Activated CD4-positive, CD25-positive, alpha-beta regulatory T cell (primary cell): ENCODE measurements at places on chromosomes 1 and 21.

GRCh38 chr1:244815600-244816099, 19.8 kb upstream of the COX20 start:
- DNase-seq: no peak

GRCh38 chr1:182388392-182389134, 3.0 kb downstream of the GLUL start:
- DNase-seq: no peak

- no peak for DNase-seq
Observed at GRCh38 chr1:35923791-35924221, 7.1 kb upstream of the AGO3 start.

DNA sequence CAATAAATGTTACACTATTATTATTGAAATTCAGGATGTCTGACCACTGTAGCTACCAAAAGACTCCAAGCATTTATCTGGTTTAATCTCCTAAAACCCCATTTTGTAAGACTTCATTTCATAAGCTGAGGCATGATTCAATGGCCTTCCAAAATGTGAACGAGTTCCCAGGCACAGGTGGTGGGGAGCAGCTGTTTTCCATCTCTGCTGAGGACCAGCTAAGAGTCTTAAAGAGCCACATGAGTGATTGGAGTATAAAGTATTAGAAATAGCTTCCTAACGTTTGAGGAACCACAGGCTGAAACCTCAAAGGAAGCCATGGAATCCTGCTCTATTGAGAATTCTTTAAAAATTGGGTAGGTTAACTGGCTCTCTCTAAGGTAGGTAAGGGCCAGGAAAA, 44.9 kb downstream of the SEC16B start:
- no peak for DNase-seq

GRCh38 chr1:231803353-231803752, 176.8 kb downstream of the DISC1 start:
- DNase-seq: no peak

DNA sequence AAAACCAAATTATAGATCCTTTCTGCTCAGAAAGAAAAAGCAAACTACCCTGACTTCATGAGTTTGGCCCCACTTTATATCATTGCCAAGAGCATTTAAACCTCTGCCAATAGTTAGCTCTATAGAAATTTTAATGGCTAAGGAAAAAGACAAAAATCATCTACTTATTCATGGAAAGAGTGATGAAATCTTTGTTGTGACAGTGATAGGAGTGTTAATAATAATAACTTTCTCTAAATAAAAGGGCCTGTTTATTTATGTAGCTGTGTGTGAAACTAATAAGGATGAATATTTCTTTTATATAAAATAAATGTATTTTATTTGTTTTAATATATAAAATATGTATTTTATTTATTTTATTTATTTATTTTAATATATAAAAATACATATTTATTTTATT, 6.4 kb downstream of the CHODL start:
- DNase-seq: no peak

DNA sequence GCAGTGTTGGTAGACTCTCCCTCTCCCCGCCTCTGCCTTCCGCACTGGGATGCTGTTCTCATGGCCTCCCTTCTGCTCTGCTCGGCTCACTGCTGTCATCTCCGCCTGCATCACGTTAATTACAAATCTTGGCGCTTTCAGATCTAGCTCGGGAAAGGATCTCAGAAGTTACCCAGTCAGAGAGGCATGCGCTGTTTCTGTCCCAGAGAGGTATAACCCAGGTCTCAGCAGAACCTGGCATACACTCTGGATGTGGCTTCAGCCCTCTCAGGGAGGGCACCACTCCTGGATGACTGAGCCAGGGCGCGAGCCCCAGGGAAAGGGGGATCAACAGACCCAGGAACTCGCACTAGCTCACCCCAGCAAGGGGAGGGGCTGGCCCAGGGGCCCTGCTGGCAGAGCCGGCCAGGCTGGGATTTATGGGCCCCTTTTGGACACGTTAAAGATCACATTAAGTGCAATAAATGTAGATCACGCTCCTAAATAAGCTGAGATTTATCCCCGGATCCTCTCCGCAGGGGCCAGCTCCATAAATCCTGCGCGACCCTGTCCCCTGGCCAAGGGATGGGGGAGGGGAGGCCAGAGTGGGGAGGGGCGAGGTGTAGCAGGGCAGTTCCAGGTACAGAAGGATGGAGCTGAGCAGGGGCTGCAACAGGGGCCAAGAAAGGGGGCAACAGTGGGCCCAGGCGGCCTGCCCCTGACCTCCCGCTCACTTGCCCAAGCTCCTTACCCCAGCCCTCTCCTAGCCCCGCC, 101.3 kb upstream of the ZBTB40 start:
- DNase-seq: no peak

DNA sequence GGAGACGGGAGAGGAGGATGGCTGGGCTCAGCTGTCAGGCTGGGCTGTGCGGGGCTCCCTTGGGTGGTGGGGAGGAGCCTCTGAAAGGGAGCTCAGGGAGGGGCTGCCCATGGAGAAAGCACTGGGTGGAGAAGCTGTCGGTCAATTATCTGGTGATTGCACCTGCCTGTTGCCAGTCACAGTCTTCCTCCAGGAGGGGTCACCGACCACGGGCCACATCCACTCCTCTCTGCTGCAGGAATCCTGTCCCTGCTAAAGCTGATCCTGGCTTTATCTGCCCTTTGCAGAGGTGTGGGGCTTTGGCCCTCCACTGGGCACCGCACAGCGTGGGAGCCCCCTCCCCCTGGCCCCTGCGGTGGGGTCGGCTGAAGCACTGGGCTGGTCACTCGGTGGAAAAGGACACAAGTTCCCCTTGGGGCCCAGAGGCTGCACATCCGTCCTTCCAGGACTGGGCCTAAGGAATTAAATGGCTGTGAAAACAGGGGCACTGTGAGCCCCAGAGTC, 21.8 kb upstream of the COL18A1 start:
- no peak for DNase-seq
